ENCODE measurements at places on chromosomes 12 and 14.

DNA sequence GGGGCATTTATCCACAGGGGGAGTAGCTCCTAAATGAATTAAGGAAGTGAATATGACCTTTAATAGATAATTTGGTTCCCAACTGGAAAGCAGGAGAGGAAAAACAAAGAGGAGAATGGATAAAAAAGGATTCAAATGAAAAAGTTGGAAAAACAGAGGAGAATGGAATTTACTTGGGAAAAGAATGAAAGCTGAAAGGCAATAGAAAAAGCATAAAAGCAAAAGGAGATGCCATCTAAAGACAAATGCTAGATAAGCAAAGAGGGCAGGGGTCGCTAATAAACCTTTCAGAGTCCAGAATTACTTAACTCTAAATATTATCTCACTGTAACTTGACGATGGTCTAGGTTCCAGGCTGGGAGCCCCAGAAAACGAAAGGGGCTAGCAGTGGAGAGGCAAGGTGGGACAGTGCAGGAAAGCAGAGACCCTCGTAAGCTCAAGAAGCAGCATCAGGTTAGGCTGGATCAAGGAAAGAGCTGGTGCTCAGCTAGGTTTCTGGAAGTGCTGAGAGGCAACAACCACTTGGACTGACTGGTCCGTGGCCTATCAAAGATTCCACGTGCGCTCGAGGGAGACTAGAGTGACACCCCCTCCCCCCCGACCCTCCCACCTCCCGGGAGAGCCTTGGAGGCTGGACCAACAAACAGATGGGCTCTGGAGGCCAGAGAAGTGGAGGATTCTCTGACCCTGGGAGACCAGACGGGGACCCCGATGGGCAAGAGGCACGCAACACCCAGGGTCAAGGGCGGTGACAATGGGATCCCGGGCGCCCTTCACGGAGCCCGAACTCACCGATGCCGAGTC, 1.2 kb downstream of the SLC2A13 start:
- no peak for DNase-seq

GRCh38 chr12:111185889-111186227, 183.0 kb downstream of the PHETA1 start:
- DNase-seq = no peak

- no peak for DNase-seq
Observed at GRCh38 chr14:100911665-100912316, 8.3 kb upstream of the RTL1 start.

DNA sequence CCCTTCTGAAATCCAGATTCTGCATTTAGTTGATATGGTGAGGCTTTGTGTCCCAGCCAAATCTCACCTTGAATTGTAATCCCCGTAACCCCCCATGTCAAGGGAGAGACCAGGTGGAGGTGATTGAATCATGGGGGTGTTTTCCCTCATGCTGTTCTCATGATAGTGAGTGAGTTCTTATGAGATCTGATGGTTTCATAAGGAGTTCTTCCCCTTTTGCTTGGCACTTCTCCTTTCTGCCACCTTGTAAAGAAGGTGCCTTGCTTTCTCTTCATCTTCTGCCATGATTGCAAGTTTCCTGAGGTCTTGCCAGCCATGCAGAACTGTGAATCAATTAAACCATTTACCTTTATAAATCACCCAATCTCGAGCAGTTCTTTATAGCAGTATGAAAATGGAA, 23.1 kb upstream of the C12orf42 start:
- no peak for DNase-seq

DNA sequence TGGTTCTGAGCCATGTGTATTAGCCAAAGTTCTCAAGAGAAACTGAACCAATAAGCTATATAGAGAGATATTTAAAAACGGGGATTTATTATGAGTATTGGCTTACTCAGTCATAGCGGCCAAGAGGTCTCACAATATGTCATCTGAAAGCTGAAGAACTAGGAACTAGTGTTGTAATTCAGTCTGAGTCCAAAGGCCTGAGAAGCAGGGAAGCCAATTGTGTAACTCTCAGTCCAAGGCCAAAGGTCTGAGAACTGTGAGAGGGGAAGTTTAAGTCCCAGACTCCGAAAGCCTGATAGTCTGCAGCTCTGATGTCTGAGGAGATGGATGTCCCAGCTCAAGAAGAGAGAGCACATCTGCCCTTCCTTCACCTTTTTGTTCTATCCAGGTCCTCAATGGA, 344.8 kb upstream of the USP15 start:
- DNase-seq = no peak

DNA sequence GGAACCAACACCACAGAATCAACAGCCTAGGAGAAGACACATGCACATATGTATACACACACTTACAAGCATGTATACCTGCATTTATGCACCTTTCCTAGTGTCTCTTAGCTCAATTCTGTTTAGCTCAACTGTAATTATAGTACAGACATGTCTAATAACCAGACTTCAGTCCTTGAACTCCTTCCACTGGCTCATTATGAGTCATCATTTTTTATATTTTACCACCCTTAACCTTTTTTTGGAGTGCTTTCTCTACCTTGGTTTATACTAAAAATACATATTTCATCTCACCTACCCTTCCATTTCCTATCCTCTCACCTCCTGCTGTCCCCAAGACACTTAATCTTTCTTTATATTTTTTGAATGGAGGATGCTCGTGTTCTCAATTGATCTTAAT, 110.4 kb downstream of the ARID2 start:
- no peak for DNase-seq

DNA sequence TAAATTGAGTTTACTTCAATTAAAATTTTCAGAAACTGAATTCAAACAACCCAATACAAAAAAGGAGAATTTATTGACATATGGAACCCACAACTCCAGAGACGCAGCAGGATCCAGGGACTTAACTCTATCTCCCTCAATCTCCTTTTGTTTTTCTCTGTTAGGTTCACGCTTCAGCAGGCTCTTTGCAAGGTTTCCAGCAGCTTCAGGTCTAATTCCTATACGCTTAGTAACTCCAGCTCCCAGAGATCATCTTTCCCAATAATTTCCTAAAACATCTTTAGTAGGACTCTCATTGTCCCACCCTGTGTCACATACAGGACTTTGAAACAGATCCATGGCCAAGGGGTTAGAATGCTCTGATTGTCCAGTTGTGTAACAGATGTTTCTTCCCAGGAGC, 175.2 kb downstream of the RMST start:
- DNase-seq = no peak

DNA sequence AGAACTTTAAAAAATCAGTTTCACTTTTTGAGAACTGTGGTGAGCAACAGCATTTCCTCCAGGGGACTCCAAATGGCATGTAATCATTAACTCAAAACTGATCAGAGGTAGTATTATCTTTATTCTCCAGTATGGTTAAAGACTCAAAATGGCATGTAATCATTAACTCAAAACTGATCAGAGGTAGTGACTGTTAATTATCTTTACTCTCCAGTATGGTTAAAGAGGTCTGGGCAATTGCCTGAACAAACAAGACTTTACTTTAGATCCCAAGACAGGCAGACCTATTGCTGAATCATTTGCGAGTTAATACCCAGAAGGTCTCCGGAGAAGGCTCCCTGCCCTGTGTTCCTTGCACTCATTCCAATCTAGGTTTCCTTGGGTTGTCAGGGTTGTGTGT, 6.6 kb upstream of the ACADS start:
- no peak for DNase-seq

GRCh38 chr12:52256584-52256935, 17.9 kb upstream of the KRT86 start:
- DNase-seq = no peak

- no peak for DNase-seq
Observed at GRCh38 chr14:34596891-34597290, 33.1 kb downstream of the SNX6 start.

GRCh38 chr12:52275686-52276085, 1.2 kb downstream of the KRT86 start:
- no peak for DNase-seq

- no peak for DNase-seq
Observed at GRCh38 chr14:73289729-73290128, 52.4 kb downstream of the PAPLN start.

GRCh38 chr12:47328831-47329545, 249.2 kb upstream of the AMIGO2 start:
- no peak for DNase-seq

DNA sequence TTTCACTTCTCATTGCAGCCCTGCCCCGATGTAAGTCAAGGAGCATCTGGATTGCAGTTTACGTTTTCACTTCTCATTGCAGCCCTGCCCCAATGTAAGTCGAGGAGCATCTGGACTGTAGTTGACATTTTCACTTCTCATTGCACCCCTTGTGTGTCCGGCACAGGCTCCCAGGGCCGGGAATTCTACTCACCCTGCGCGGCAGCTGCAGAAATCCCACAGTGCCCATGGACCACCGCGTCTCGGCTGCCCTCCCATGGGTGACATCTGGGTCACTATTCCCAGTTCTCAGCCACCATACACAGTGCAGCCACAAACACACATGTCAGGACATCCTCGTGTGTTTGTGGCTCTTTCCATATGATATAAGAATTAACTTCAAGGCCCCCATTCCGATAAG, 378.5 kb downstream of the ADGRD1 start:
- DNase-seq = no peak

DNA sequence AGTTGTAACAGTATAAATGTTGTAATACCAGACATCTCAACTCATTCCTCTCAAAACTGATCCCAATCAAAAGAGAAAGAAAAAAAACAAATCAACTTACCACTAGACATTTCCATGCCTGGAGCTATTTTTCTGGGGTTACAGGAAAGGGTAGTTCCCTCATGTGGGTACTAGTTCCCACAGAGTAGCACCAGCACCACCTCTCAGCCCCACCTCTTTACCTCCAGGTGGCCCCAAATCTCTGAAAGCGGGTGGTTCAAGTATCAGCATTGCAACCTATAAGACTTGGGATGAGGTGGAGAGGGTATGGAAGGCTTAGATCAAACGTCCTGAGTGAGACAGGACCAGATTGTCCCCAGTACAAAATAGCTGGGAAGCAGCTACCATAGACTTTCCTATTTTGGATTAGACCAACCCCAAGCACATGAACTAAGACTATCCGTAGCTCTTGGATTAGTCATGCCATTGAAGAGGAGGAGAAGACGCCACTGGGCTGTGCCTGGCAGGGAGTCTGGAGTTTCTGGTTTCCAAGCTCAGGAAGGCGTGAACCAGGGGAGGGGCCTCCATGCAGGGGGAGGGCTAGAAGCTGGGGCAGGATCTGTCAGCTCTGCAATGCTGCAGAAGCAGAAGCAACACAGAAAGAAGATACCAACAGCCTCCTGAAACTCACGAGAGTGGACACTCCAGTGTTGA, at the start of gene SLC39A2:
Gene SLC39A2 (plus strand): TSS at position 620 of the 693 bp plus-strand sequence. CDS start 154 bp downstream, outside the sequence.
- no peak for DNase-seq

DNA sequence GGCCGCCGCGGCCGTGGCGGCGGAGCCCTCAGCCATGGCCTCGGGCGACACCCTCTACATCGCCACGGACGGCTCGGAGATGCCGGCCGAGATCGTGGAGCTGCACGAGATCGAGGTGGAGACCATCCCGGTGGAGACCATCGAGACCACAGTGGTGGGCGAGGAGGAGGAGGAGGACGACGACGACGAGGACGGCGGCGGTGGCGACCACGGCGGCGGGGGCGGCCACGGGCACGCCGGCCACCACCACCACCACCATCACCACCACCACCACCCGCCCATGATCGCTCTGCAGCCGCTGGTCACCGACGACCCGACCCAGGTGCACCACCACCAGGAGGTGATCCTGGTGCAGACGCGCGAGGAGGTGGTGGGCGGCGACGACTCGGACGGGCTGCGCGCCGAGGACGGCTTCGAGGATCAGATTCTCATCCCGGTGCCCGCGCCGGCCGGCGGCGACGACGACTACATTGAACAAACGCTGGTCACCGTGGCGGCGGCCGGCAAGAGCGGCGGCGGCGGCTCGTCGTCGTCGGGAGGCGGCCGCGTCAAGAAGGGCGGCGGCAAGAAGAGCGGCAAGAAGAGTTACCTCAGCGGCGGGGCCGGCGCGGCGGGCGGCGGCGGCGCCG, 381 bp downstream of the YY1 start:
- DNase-seq = no peak

DNA sequence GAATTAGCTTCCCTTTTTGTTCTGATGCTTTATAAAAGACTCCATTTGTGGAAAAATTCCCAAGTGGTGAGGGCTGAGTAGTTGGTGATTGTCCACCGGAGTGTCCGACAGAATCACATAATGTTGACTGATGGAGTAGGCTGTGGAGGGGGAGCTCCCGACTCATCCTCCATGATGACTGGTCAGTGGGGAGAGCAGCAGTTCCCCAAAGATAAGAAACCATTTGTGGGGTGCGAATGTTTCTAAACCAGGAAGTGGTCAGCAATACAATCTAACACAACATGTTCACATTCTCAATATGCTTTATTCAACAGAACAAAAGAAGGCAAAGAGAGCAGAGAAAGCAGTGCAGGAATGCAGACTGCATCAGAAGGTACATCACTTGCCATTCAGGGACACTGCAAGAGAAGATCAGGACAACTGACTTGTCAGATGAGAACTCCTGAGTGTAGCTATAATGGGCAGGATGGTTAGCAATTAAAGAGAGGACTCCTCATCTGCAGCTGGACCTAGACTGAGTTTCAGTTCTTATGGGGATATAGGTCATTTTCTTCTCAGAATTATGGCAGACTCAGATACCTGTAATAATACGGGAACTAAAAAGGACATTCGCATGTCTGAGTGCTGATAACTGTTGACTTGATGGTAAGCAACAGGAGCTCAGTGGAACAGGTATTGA, 5.4 kb downstream of the KRT6B start:
- no peak for DNase-seq

DNA sequence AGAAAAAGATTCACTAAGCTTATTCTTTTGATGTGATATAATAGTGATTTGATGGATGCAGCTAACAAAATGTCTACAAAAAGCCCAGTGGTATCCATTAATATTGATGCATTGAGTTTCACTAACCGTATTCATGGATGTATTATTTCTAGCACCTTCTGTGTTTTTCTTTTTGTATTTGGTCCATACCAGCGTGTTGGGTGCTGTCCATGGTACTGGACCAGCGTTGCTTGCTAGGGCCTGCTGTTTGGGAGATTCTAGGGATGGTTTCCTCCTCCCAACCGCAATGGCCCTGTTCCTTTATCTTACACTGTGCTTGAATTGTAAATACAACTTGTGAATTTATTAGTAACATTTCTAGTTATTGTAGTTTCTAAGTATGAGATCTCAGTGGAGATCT, 31.7 kb downstream of the ANO4 start:
- peak; percentile 12 for DNase-seq

DNA sequence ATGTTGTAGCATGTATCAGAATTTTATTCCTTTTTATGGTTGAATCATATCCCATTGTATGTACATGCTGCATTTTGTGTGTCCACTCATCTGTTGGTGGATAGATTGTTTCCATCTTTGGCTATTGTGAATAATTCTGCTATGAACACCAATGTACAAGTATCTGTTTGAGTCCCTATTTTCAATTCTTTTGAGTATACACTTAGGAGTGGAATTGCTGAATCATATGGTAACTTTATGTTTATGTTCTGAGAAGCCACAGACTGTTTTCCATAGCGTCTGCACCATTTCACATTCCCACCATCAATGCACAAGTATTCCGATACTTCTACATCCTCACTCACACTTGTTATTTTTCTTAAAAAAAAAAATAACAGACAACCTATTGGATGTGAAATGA, 91.5 kb downstream of the ARF6 start:
- no peak for DNase-seq

GRCh38 chr12:5971194-5971850, 26.3 kb upstream of the ANO2 start:
- no peak for DNase-seq

GRCh38 chr14:40098468-40098867, 666.2 kb upstream of the FBXO33 start:
- no peak for DNase-seq
